ENCODE measurements at places on chromosomes 3 and 15.

GRCh38 chr3:43969944-43970343, 271.7 kb upstream of the TOPAZ1 start:
- no peak for DNase-seq

DNA sequence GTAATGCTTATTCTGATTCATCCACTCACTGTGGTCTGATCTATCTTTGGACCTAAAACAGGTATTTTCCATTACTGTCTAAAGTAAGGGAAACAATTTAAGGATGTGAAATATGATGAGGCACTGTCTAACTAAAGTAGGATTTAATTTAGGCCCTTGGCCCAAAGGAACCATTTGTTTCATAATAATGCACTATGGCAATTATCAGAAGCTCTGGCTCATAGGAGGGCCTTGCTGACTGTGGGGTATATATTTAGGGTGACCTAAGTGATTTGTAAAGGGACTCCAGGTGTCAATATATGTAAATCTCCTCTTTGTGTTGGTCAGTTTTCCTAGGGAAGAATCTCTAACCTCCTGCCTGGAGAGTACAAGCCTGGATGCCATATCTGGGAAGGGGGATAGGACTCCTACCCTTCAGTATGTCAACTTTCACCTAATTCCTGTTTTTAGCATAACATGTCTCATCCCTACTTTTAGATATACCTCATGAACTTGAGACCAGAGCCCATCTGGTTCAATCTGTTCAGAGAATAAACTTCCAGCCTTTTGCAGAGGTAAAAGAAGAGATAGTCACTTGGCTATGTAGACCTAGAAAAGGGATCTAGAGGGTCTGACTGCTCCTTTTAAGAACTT, 20.1 kb downstream of the DET1 start:
- DNase-seq: no peak

- no peak for DNase-seq
These were observed 986.5 kb downstream of the TUSC7 start for GRCh38 chr3:117695871-117696645.

DNA sequence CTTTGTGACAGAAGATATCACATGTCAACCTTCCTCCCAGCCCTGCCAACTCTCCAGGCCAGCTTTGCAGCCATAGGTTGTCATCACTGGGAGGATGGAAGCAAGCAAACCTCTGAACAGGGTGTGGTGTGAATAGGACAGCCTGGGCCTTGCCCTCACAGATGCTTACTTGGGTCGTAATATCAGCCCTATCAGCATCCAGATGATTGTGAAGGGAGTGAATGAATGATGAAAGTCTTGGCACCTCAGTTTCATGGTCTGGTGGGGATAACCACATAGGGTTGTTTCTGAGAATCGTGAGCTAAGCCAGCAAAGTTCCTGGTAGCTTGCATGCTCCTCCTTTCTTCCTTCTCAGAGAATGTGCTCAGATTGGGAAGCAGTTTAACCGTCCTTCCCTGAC, 55.1 kb upstream of the POLR2M start:
- no peak for DNase-seq

GRCh38 chr3:98733812-98734281, 29.3 kb upstream of the ST3GAL6 start:
- peak; percentile 48 for DNase-seq

DNA sequence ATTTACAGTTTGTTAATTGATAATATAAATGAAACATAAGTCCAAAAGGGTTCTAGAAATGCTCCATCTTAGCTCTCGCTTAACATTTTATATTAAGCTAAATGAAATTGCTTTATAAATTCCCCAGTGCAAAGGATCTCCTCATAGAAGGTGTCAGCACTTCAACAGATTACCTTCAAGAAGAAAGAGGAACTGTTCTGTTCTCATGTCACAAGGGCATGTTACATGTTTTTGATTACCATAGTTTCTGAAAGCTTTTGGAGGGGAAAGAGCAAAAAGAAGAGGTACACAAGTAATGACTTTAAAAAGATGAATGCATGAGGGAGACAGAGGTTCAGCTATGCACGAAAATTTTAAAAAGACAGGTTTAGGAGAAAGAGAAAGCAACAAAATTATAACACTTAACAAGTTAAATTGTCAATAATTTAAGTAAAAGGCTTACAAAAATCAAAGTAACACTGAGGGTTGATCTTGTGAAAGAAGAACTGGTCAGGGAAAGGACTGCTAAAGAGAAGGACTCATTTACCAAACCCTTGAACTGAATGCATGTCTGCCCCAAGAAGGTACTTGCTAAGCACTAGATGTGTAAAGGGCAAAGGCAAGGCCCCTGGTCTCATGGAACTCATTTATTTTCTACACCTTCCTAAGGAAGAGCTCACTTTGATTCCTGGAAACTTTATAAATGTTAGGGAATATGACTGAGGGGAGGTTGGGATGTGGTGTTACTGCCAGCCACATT, 45.1 kb downstream of the CCDC191 start:
- DNase-seq: no peak

DNA sequence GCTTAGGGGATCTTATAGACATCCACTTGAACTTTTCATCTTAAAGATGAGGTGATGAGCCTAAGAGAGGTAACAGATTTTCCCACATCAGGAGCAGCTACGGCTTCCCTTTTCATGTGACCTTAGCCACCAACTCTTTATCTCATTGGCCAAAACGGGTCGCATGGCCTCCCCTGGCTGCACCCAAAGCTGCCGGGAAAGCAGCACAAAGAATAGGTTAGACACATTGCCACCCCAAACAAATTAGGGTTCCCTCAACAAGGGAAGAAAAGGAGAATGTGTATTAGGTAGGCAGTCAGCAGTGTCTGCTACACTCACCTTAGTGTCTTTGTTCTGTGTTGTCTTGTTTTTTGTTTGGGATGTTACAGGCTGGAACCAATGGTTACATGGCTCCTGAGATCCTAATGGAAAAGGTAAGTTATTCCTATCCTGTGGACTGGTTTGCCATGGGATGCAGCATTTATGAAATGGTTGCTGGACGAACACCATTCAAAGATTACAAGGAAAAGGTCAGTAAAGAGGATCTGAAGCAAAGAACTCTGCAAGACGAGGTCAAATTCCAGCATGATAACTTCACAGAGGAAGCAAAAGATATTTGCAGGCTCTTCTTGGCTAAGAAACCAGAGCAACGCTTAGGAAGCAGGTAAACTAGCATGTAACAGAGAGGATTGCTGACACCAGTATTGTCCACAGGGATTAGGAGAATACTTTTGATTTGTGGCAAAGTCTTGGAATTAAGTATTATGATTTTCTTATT, 44.2 kb downstream of the GRK7 start:
- no peak for DNase-seq

DNA sequence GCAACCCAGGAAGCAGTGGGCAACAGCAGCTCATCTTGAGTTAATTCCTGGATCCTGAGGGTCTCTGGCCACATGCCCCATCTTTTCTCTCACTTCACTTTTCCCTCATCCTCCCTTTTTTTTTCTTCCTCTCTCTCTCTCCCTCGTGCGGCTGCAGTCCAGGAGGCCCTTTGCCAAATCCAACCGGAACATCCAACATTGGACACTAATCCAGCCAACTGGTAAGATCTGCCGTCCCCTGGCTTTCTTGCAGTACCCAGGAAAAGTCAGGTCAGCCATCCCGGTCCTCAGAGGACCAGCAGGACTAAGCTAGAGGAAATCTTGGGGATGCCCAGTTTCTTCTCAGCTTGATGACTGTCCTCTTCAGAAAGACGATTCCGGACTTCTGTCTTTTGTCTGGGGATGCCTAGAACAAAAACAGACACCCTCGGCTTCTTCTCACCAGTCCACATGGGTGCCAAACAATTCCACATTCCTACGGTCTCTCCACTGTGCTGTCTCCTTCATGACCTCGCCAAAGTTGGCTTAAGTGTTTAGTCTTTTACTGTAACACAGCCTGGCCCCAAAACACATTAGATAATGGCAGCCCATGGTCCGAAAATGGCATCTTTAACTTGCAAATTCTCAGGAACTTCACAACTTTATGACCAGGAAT, 115.6 kb downstream of the GSK3B start:
- no peak for DNase-seq

DNA sequence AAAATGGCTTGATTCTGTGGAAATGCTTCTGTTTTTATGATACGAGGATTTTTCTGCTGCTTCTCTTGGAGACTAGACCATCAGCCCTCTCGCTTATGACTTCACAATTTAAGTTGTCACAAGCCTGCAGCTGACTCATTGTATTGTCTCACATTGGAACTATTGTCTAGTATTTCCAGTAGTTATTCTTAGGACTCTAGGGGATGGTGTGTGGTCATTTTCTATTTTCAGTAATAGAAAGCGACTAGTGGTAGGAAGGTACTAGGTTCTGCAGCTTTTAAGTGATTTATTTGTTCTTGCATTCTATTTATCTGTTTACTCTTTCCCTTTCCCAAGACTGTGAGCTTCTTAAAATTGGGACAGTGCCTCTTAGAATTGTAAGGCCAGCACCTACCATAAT, 66.3 kb upstream of the CRTC3 start:
- no peak for DNase-seq

DNA sequence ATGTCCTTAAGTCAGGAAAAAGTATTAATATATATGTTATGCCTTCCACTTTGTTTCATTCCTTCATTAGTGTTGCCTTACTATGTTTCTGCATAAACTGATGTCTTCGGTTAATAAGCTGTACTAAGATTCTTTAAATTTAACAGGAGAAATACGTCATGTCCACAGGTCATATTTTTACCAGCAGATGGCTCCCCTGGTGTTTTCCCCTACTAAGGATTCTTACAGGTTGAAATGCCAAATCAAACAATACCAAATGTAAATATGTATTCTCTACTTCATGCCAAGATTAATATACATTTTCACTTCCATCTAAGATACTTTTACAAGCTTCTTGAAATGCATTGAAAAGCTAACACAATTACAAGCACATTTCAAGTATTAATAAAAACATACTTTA, 1602.1 kb downstream of the SI start:
- peak; percentile 25 for DNase-seq

DNA sequence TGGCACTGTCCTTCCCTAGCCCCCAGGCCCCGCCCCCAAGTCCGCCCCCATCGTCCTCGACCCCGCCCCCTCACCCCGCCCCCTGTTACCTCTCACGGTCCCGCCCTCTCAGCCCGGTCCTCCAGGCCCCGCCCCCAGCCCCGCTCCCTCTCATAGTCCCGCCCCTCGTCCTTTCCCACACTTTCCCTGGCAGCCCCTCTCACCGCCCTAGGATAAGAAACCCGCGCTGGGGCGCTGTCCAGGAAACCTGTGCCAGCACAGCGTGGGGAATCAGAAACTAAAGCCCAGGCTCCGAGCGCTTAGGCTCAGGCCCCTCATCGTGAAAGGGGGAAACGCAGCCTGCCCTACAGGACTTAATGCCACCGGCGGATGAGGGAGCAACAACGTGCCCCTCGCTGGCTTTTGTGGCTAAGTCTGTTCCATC, 20.9 kb downstream of the TRPM1 start:
- peak; percentile 16 for DNase-seq

DNA sequence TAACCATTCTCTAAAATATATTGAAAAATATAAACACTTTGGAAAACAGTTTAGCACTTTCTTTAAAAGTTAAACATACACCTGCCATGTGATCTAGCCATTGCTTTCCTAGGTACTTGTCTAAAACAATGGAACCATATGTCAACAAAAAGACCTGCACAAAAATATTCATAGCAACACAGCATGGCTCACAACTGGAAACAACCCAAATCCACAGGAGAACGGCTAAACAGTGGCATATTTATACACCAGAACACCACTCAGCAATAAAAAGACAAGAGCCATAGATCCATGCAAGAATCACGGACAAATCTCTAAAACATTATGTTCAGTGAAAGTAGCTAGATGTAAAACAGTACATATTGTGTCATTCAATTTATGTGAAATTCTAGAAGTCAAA, 221.3 kb upstream of the UBE2E2 start:
- DNase-seq: no peak

DNA sequence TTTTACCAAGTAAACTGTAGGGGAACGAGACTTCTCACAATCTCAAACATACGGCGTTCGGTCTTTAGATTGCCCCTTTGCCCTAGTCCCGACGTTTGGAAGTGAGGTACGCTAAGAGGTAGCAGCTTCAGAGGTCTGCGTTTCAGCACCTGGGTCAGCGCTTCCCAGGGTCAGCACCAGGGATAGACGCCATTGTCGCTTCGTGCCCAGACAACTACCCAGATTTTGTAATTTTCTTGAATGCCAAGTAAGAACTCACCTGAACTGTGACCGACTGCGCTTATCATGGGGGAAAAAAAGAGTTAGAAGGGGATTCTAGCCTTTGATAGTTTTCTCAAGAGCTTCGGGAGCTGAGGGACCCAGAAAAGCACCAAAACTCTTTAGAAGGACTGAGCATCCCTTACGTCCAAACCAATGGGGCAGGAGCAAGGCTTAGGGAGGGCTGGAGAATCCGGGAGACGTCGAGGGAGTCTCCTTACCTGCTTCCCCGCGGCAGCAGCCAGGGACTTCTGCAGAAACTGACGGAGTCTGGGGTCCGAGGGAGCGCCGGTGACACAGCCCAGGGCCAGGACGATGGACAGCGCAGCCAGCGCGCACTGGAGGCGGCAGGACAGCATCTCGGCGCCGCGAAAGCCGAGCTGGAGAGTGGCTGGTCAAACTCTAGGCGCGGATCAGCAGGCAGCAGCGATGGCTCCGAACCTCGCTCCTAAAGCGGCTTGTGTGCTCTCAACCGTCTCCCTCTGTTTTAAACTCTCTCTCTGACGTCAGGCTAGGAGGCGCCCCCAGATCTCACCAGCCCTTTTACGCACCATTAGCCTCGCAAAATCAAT, at the start of gene SST:
TSS of gene SST (minus strand) at position 720 of the 830 bp plus-strand sequence. CDS start at position 617, 103 bp downstream.
- peak; percentile 49 for DNase-seq

DNA sequence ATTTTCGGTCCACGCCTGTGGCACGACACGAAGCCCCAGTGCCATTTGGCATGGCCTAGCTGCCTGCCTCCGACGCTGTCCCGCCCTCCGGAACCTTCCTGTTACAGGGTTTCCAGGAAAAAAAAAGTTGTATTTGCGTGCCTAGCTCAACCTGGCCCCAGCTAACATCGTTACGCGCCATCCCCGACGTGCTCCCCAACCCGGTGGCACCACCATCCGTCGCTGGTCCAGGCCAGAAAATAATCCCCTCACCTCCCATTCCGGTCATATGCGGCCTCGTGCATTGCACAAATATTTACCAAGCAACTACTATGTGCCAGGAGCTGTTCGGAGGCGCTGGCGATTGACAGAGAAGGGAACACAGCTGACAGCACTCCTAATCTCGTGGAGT, 1.4 kb upstream of the CYP1A1 start:
- DNase-seq: no peak

GRCh38 chr15:73141216-73141900, 89.1 kb downstream of the NEO1 start:
- DNase-seq: no peak

- peak; percentile 92 for DNase-seq
These were observed 38.9 kb upstream of the KIF23 start for GRCh38 chr15:69375151-69375790.
